ENCODE measurements at places on chromosomes 3 and 15.

DNA sequence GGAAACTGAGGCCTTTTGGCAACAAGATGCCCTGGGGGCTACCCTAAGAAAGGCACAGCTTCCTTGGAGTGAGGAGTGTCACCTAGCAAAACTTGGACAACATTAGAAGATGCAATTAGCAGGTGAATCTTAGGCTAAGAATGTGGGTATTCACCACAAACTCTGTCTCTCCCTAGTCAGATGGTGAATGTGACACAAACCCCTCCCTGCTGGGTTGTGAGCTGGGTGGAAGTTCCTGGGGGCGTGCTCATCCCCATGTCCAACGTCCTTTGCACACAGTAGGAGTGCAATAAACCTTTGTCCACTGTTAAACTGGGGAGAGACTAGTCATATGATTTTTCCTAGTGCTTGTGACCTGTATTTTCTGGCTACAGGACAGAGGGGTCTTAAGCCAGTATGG, 67.1 kb upstream of the SH3GL3 start:
- DNase-seq: no peak

DNA sequence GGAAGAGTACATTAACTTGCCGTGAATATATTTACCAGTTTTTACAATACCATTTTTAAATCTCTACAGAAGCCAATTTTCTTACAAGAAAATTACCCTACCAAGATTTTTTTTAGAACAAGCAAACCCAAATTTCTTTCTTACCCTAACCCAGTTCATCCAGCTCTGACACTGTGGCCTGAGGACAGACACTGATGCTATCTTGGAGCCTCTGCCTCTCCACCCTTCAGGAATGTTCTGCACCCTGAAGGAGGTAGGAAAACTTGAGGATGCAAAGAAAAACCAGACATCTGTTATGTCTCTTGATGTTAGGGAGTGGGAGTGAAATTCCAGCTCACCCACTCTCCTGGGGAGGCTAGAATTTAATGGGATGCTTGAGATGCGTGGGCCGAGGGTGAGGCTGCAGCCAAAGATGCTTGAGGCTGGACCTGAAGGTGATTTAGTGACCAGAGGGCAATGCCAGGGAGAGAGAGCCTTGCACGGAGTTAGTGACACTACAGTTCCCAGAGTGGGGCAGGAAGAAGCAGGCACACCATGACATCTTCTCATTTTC, 69.9 kb downstream of the LIPC start:
- DNase-seq: no peak

- DNase-seq: no peak
Observed at GRCh38 chr3:188369526-188369925, 215.6 kb downstream of the LPP start.

GRCh38 chr3:150248116-150248887, 159.8 kb upstream of the TSC22D2 start:
- peak; percentile 95 for DNase-seq

GRCh38 chr3:17356585-17356984, 385.8 kb downstream of the TBC1D5 start:
- DNase-seq: no peak

- DNase-seq: no peak
Observed at GRCh38 chr3:178297199-178297598, 239.0 kb upstream of the KCNMB2 start.

DNA sequence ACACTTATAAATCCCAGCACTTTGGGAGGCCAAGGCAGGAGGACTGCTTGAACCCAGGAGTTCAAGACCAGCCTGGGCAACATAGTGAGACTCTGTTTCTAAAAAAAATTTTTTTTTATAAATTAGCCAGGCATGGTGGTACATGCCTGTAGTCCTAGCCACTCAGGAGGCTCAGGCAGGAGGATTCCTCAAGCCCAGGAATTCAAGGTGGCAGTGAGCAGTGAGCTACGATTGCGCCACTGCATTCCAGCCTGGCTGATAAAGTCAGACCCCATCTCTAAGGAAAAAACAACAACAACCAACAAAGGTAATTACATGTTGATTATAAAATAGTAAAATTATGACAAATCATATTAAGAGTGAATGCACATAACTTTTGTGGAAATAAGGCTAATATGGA, 40.9 kb downstream of the MCCC1 start:
- no peak for DNase-seq

- no peak for DNase-seq
Observed at GRCh38 chr15:71352125-71352524, 236.9 kb downstream of the THSD4 start.

- DNase-seq: peak; percentile 30
Observed at GRCh38 chr3:46931631-46932331, 44.8 kb downstream of the CCDC12 start.

DNA sequence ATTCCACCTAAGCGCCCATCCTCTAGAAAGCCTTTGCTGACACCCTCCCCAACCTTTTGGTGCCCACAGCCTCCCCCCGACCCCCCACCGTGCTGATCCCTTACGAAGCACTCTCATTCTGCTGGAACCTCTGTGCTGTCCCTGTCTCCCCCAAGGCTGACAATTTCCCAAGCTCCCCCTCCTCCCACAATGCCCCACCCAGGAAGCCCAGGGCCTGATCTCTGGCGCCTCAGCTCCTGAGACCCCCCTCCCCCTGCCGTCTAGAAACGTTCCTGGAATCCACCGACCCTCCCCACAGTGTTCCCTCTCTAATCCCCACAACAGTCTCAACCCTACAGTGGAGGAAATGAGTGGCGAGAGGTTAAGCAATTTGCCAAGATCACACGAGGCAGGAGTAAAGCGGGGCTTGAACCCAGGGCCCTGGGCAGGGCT, 18.3 kb downstream of the MYL3 start:
- DNase-seq: no peak

DNA sequence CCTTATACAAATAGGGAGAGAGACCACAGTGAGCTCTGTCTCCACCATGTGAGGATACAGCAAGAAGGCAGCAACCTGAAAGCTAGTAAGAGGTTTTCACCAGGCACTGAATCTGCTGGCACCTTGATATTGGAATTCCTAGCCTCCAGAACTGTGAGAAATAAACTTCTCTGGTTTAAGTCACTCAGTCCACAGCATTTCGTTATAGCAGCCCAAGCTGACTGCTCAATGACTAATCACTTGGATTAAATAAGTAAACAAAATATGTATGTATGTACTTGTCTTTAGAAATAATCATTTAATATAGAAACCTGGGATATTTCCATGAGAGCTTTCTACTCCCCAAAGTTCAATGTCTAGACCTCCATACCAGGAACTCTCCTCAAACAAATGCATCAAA, 162.0 kb downstream of the IMPG2 start:
- no peak for DNase-seq

DNA sequence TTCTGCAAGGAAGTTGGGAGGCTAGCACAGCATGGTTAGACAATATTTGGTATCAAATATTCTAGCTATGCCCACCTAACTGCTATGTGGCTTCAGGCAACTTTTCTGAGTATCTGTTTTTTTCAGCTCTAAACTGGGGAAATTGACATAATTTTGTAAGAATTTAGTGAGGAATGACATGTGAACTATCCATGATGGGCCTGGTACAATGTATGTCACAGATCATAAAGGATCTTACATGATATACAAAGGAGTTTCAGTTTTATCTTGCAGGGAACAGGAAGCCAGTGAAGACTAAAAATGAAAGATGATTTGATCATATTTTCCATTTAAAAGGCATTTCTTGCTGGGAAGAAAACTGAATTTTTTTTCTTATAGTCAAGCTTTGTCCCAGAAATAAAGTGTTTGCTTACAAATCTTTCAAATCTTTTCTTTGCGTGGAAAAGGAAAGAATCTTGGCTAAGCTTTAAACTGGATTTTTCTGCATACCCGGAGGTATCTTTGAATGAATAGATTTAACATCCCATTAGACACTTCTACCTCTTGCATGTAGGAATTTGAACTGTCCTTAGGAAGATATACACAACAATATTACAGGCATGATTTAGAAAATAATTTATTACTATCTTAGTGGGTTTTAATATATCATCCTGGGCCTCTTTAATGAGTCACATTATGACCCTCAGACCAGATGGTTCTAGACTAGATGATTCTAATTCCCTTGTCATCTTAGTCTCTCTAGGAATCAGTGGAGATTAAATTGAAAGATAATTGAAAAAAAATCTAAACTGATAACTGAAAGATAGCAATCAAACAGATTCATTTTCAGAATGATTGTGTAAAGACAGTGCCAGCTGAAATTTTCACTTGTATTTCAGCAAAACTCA, 436.0 kb upstream of the THBS1 start:
- no peak for DNase-seq

GRCh38 chr3:182739619-182740018, 53.7 kb upstream of the ATP11B start:
- peak; percentile 59 for DNase-seq

- no peak for DNase-seq
Observed at GRCh38 chr3:18641916-18642315, 216.8 kb upstream of the SATB1 start.

DNA sequence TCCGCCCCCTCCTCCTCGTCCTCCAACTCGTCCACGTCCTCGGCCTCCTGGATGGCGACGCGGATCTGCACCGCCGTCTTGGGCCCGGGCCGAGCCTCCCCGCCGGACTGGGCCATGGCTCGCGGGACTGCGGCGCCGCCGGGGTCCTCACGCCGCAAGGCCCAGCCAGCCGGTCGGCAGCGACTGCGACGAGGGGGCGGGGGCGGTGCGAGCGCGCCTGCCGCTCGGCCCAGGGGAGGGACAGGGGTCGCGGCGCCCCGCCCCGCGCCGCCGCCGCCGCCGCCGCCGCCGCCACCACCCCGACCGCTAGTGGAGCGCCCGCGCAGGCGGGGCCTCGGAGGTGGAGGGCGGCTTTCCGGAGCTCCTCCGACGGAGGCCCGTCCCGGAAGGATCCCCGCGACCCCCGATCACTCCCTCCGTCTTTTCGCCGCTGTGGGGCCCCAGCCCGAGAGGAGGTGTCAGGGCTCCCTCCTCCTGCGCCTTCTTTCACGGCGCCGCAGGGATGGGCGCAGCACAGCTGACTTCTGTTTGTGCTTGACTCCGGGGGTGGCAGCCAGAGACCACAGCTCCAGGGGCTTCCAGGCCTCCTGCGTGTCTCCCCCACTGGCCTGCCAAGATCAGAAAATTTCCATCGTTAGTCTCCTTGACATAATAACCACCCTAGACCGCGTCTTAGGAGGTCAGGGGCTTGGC, at the start of gene LARP6:
LARP6 (minus strand) TSS at position 185 of the 693 bp plus-strand sequence; CDS start at position 116, 69 bp downstream.
- peak; percentile 76 for DNase-seq

- DNase-seq: peak; percentile 81
Observed at GRCh38 chr15:95875121-95875643, 455.3 kb upstream of the NR2F2 start.

DNA sequence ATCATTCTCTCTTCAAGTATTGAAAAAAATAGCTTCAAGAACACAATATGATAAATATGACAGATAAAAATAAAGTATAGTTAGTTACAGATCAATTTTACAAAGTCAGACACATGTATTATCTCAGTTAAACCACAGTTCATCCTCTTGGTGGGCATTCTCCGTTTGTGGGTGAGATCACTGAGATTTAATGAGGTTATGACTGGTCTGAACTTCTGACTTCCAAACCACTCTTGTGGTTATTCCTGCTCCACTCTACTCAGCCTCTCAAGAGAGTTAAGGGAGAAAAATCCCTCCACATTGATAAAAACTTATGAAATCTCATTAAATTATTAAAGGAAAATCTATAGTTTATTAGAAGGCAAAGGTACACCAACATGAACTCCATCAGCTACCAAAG, 229.9 kb upstream of the LRTM1 start:
- peak; percentile 71 for DNase-seq

DNA sequence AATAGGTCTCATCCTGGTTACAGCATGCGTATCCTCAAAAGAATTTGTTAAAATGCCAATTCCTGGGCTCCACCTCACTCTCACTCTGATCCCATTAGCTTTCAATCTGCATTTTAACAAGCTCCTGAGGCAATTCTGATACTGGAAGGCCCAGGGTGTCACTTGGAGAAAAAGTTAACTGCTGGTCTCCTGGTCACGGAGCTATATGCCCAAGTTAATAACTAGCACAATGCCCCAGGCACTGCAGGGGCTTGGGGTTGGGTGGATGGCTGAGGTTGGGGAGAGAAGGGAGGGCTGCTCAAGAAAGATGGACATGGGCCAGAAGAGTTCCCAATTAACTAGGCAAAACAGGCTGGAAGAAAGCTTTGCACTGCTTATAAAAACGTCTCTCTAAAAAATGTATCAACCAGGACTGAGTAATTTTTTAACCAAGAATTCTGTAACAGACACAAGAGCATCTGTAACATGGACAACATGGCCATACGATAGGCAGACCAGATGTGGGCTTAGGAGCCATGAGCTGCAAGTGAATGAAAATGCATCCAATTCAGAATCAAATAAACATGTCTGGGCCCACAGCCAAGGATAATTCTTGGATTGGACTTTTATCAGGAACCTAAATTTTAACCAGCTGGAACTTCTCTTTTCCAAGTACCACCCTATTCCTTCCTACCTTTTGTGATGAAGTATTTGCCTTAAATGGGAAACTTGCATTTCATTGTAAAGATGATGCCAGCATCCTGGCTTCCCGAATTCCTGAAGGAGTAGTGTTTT, 4.2 kb downstream of the IL17RD start:
- DNase-seq: no peak

DNA sequence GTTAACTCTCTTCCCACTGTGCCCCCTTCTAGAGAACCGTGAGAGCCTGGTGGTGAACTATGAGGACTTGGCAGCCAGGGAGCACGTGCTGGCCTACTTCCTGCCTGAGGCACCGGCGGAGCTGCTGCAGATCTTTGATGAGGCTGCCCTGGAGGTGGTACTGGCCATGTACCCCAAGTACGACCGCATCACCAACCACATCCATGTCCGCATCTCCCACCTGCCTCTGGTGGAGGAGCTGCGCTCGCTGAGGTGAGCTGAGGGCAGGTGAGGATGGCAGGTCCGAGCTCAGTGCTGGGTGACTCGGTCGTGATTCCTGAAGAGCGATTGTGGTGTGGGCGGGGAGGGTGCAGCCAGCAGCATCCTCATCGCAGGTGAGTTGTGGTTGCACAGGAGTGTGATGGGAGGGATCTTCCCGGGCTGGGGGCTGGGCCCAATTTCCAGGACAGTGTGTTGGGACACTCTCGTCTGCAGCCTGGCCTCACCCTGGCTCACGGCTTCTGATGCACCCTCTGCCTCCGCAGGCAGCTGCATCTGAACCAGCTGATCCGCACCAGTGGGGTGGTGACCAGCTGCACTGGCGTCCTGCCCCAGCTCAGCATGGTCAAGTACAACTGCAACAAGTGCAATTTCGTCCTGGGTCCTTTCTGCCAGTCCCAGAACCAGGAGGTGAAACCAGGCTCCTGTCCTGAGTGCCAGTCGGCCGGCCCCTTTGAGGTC, 8.0 kb downstream of the MCM2 start:
- DNase-seq: no peak

DNA sequence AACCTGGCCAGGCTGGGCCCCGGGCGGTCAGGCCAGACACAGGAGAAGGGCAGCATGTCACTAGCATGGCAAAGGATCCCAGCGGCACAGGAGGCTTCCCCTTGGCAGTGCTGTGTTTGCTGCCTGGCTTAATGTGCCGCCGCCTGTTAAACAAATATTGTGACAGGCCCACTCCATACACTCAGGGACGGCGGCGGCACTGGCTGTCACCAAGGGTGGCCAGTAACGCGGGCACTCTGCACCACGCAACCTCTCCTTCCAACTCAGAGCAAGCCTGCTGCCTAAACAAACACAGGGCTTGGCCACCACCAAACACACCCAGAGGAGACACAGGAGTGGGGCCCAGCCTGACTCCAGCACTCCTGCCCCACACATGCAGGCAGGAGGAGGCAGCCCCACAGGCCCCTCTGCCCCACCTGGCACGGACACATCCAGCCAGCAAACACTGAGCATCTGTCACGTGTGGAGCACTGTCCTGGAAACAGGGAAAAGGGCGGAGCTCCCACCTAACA, 48.0 kb downstream of the TPRA1 start:
- DNase-seq: no peak

- DNase-seq: no peak
Observed at GRCh38 chr15:37619358-37620042, 314.9 kb upstream of the TMCO5A start.
